Mesothelial cell of epicardium (in vitro differentiated cells): ENCODE measurements at places on chromosomes 3 and 15. TPM values are rescaled to one million over a fixed set of nuclear protein-coding genes. Genes with fewer than 3 reads are reported as not detected.

Gene GRAMD2A
- total RNA-seq, result 2.0 to 3.5 TPM (median 2.6 TPM) in 3 replicates

Gene TCF12
- 188 to 194 TPM (median 192 TPM) in 3 replicates for total RNA-seq

Gene MINDY2
- total RNA-seq, result 27.6 to 30.1 TPM (median 29.3 TPM) in 3 replicates

Gene APOD
- 0.63 to 1.2 TPM (median 0.86 TPM) in 3 replicates for total RNA-seq

Gene LMOD3
- total RNA-seq, result not detected in 3 replicates

Gene SLC22A13
- 0.34 to 0.85 TPM (median 0.75 TPM) in 3 replicates for total RNA-seq

Gene SYNPR
- 3.7 to 3.8 TPM (median 3.7 TPM) in 3 replicates for total RNA-seq

Gene CCR1
- not detected in 3 replicates for total RNA-seq

Gene TNFAIP8L3
- total RNA-seq, result 0.31 to 0.75 TPM (median 0.61 TPM) in 3 replicates

Gene NSUN3
- total RNA-seq, result 15.7 to 17.3 TPM (median 16.8 TPM) in 3 replicates

Gene ALDH1A2
- 26.2 to 31.9 TPM (median 28.6 TPM) in 3 replicates for total RNA-seq

Gene POPDC2
- total RNA-seq, result 3.4 to 3.5 TPM (median 3.5 TPM) in 3 replicates

Gene TGM4
- total RNA-seq, result 0.09 TPM in 1 of 3 replicates, not detected in the others

Gene PLOD2
- 83.2 to 86.6 TPM (median 86.0 TPM) in 3 replicates for total RNA-seq

Gene ARHGAP11A
- 22.2 to 28.1 TPM (median 24.4 TPM) in 3 replicates for total RNA-seq

Gene TYRO3
- total RNA-seq, result 94.4 to 104 TPM (median 95.8 TPM) in 3 replicates

Gene C3orf22
- 0.22 to 0.38 TPM in 2 of 3 replicates, not detected in the other for total RNA-seq

Gene ASB14
- not detected in 3 replicates for total RNA-seq

Gene ILDR1
- 3.4 to 4.1 TPM (median 4.1 TPM) in 3 replicates for total RNA-seq

Gene LMAN1L
- 0.16 to 0.65 TPM (median 0.35 TPM) in 3 replicates for total RNA-seq

Gene PPP1R2
- 27.4 to 31.3 TPM (median 30.2 TPM) in 3 replicates for total RNA-seq

Gene CFAP20DC
- 5.4 to 6.3 TPM (median 6.1 TPM) in 3 replicates for total RNA-seq

Gene CHRNA3
- total RNA-seq, result 1.9 to 4.0 TPM (median 2.4 TPM) in 3 replicates

Gene RPS27L
- 124 to 132 TPM (median 130 TPM) in 3 replicates for total RNA-seq
